Activated naive CD8-positive, alpha-beta T cell treated with anti-CD3 and anti-CD28 coated beads for 36 hours (primary cell): ENCODE measurements at places on chromosomes 5 and 9. TPM values are rescaled to one million over a fixed set of nuclear protein-coding genes. Genes with fewer than 3 reads are reported as not detected.

DNA sequence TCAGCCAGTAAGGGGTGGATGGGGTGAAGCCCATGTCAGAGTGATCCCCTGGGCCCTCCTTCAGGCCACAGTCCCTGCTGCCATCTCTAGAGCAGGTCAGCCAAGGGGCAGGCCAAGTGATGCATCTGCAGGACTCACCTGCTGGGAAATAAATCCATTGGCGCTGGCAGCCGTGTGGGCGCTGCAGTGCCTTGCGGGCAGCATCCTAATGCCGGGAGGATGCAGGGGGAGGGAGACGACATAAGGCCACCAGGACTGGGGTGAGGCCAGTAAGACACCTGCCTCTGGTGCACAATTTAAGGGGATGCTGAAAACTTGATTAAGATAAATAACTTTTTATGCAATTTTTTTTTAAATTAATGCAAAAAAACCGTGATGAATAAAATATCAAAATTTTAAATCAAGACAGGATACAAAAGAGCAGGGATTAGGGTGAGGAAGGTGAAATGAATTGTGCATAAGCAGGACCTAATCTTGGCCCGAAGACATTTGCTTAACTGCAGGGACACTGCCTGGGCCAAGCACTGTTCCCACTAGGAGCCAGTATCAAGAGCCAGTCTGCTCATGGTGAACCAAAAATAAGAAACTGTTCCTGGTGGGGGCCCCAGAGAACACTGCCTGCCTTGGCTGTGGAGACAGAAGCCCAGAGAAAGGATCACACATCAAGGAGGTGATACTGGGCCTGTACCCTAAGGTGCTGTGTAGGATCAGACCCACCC is 67.5 kb upstream of the CPLX2 start:
- H3K4me1 ChIP-seq: no peaks in the 10 kb centered on the region
- H3K27me3 ChIP-seq: peaks cover 64% of the 10 kb centered on the region
- H3K27ac ChIP-seq: no peak overlapping the region
- no peak for DNase-seq

GRCh38 chr9:83431101-83432060 is 106.8 kb downstream of the FRMD3 start:
- no peaks in the 10 kb centered on the region for H3K4me1 ChIP-seq
- DNase-seq: no peak
- no peak overlapping the region for H3K4me3 ChIP-seq
- H3K27me3 ChIP-seq: no peaks in the 10 kb centered on the region
- no peak overlapping the region for H3K27ac ChIP-seq

- H3K4me3 ChIP-seq: no peak overlapping the region
- no peak for DNase-seq
- no peaks in the 10 kb centered on the region for H3K4me1 ChIP-seq
- H3K36me3 ChIP-seq: no peaks in the 10 kb centered on the region
These were observed 133.1 kb upstream of the MAP1B start for GRCh38 chr5:71974165-71974564.

DNA sequence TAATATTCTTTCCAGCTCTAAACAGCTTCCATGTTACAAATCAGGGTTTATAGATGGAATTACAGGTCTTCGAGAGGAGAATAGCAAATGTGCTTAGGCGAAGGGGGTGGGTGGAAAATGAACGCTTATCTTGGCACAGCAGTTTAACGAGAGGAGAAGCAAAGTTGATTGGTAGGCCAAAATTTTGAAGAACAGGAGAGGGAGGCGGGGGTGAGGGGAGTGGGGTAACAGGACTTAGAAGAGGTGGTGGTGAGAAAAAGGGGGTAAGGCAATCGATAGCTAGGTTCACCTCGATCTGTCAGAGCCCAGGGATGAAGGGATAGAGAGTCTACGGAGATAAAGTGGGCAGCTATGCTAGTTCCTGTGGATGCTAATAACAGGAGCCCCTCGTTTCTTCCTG is 764 bp downstream of the ANKRA2 start:
- no peak for DNase-seq
- H3K4me3 ChIP-seq: peak overlapping the region; percentile 95
- H3K27ac ChIP-seq: peak overlapping the region; percentile 97
- H3K27me3 ChIP-seq: no peaks in the 10 kb centered on the region
- peaks cover 36% of the 10 kb centered on the region for H3K4me1 ChIP-seq

GRCh38 chr9:109141375-109141774 is 21.6 kb upstream of the TMEM245 start:
- no peak overlapping the region for H3K27ac ChIP-seq
- no peaks in the 10 kb centered on the region for H3K36me3 ChIP-seq
- no peak overlapping the region for H3K4me3 ChIP-seq
- peaks cover 6% of the 10 kb centered on the region for H3K4me1 ChIP-seq
- DNase-seq: no peak

- DNase-seq: no peak
- no peak overlapping the region for H3K27ac ChIP-seq
- no peak overlapping the region for H3K4me3 ChIP-seq
- no peaks in the 10 kb centered on the region for H3K36me3 ChIP-seq
These were observed 285.3 kb upstream of the FAM174A start for GRCh38 chr5:100249884-100250269.

- H3K27me3 ChIP-seq: no peaks in the 10 kb centered on the region
- peak overlapping the region; percentile 83 for H3K27ac ChIP-seq
- no peak for DNase-seq
- peak overlapping the region; percentile 90 for H3K4me3 ChIP-seq
These were observed 1.0 kb downstream of the FOCAD start for GRCh38 chr9:20684875-20685696.

KCTD16 gene
- total RNA-seq: 0.31 TPM

- H3K4me3 ChIP-seq: peak overlapping the region; percentile 93
- H3K27ac ChIP-seq: peak overlapping the region; percentile 97
- H3K36me3 ChIP-seq: peaks cover 4% of the 10 kb centered on the region
- H3K4me1 ChIP-seq: peaks cover 23% of the 10 kb centered on the region
- peaks cover 4% of the 10 kb centered on the region for H3K27me3 ChIP-seq
- peak; percentile 45 for DNase-seq
These were observed 800 bp upstream of the AP3B1 start for GRCh38 chr5:78295035-78295961.

- H3K27ac ChIP-seq: no peak overlapping the region
- DNase-seq: no peak
- peaks cover 16% of the 10 kb centered on the region for H3K27me3 ChIP-seq
- no peak overlapping the region for H3K4me3 ChIP-seq
- no peaks in the 10 kb centered on the region for H3K4me1 ChIP-seq
These were observed 26.0 kb downstream of the GABRP start for GRCh38 chr5:170809551-170809950.

LRRC26 gene
- total RNA-seq: not detected
